Forelimb muscle (tissue), 1 donor: ENCODE measurements at places on chromosomes 2 and 18. TPM values are rescaled to one million over a fixed set of nuclear protein-coding genes. Genes with fewer than 3 reads are reported as not detected.

The CCDC138 gene
- polyA plus RNA-seq: 3.7 TPM

The FASTKD2 gene
- 23.7 TPM for polyA plus RNA-seq

The SLC38A11 gene
- polyA plus RNA-seq: 0.20 TPM

The MAPK4 gene
- 10.9 TPM for polyA plus RNA-seq

The CCDC121 gene
- 5.4 TPM for polyA plus RNA-seq

The LOXHD1 gene
- polyA plus RNA-seq: 3.2 TPM

The AFTPH gene
- polyA plus RNA-seq: 17.5 TPM

The CERKL gene
- 6.7 TPM for polyA plus RNA-seq

The PJVK gene
- 6.2 TPM for polyA plus RNA-seq

The BIN1 gene
- polyA plus RNA-seq: 988 TPM

The SGPP2 gene
- 1.2 TPM for polyA plus RNA-seq

The CD28 gene
- 3.4 TPM for polyA plus RNA-seq

The UPP2 gene
- polyA plus RNA-seq: 0.11 TPM

The CCDC85A gene
- polyA plus RNA-seq: 3.2 TPM

The OTOS gene
- polyA plus RNA-seq: not detected

The ASXL3 gene
- polyA plus RNA-seq: 5.3 TPM

The DRC1 gene
- polyA plus RNA-seq: 0.16 TPM

The CHST9 gene
- polyA plus RNA-seq: 0.23 TPM

The TSN gene
- 47.8 TPM for polyA plus RNA-seq

The LYPD6B gene
- polyA plus RNA-seq: not detected

The NAB1 gene
- polyA plus RNA-seq: 53.9 TPM

The TDRD15 gene
- polyA plus RNA-seq: not detected

The MERTK gene
- polyA plus RNA-seq: 4.0 TPM

The GAREM1 gene
- polyA plus RNA-seq: 7.3 TPM

The CCDC141 gene
- 79.4 TPM for polyA plus RNA-seq
